Activated T-cell treated with anti-CD3 and anti-CD28 coated beads for 1 hour (primary cell): ENCODE measurements at places on chromosomes 13 and 19.

- peak; percentile 58 for DNase-seq
Measured at GRCh38 chr13:46551410-46552302, 1.3 kb upstream of the LRCH1 start.

DNA sequence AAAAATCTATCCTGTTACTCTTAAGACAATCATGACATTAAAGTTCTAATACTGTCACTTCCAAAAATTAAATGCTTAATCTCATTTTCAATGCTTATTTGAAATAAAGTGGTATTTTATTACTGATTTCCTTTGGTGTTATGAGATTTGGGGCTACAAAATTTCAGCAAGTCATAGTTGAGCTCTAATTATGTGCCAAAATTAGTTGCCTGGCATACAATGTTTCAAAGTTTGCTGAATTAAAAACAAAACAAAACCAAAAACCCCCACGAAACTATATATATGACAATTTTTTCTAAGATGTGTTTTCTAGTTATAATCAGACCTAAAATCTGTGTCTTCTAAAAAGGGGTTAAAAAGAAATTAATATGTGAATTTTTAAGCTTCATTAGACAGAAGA, 62.2 kb downstream of the KCNRG start:
- DNase-seq: no peak

GRCh38 chr13:19605161-19605955, 28.1 kb upstream of the MPHOSPH8 start:
- no peak for DNase-seq

GRCh38 chr19:7926021-7926726, at the start of gene CTXN1:
TSS of gene CTXN1 (minus strand) at chr19:7926135. CDS start at chr19:7925538, 597 bp downstream.
- peak; percentile 74 for DNase-seq

DNA sequence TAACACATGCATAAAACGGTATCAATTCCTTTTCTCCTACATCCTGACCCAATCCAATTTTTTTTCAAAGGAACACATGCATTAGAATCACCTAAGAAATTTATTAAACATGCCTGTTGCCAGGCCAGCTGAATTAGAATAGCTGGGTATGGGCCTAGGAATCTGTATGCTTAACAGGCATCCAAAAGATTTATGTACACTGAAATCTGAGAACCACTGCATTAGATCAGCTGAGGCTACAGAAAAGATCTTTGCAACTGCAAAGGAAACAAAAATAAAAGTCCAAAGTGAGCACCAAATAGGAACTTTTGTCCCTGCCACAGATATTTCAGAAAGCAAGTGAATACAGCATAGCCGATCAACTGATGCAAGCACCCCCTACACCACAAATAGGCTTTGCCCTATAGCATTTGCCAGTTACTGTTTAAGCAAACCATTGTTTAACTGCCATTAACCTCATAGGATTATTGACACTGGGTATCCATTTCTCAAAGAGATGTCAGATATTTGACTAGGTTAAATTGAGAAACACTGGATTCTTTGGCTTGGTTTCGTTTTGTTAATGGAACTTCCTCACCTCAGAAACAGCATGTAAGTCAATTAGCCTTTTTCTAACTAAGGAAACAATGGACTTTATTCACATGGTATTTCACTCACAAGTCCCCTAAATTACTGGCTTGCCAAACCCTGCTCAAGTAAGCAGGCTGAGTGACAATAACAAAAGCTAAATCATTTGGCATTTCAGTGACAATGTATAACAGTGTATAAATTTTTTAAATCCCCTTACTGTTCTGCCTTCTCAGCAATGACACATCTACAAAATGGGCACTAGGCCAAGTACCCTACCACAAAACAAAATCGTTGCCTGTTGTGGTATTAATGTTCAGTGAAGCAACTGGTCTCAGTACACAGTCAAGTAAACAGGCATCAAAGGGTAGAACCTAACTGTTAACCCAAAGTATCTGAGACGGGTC, 67.8 kb downstream of the SUCLA2 start:
- DNase-seq: no peak
